ENCODE measurements at places on chromosomes 2 and 18.

DNA sequence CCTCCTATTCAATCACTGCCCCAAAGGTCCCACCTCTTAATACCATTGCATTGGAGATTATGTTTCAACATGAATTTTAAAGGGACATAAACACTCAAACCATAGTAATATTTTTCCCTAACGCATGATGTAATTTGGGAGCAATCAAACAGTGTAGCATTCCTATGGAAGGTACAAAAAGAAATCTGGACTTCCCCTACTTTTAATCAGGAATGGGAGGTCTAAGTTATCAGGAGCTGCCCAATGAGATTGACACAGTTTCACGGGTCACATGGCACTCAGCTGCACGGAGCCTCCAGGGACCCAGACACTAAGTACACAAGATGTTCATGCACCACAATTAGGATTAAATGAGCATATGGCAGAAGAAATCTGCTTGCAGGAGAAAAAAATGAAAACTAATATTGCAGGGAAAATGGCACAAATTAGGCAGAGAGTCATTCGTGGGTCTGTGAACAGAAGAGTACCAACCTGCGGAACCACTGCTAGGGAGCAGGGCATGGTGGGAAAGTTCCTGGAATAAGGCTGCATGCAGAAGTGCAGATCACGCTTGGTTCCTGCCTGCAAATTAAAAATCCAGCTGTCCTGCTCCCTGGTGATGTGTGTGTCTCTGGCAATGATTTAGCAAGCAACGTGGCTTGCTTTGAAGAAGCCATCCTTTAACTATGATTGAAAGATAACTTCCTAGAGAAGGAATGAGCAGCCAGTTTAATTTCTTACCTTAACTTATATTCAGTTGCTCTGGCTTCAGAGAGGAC, 326.6 kb upstream of the ID2 start:
- no peak for DNase-seq

DNA sequence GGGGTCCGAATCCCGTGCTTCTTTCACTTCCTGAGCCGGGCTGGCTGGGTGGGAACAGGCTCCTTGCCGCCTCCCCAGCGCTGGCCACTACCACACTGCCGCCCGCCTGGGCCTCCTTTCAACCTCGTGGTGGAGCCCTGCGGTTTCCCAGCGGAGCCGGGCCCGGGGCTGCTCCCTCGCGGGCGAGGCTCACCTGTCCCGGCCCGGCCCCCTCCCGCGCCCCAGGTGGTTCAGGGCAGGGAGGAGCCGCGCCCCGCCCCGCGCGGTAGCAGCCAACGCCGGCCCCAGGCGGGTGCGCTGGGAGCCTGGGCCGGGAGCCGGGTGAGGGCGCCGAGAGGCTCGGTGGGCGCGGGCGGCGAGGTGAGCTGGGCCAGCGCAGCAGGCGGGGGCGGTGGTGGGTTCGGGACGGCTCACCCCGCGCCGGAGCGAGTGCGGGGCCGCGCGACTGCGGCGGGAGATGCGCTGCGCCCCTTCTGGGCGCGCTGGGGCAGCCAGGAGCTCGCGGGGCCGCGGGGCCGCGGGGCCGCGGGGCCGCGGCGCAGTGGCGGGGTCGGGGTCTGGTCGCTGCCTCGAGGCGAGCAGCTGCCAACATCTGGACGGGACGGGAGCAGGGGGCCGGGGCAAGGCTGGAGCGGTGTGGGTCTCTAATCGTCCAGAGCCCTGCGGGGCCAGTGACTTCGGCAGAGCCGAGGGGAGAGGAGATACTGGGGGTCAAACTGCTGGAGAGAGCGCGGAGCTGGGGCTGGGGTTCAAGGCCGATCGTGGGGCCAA, at the start of gene LYPD6B:
Gene LYPD6B (plus strand): TSS at position 258 of the 771 bp plus-strand sequence. CDS start 92,250 bp downstream, outside the sequence.
- DNase-seq, result no peak

- DNase-seq, result no peak
Observed at GRCh38 chr2:67755156-67755882, 307.5 kb downstream of the C1D start.

- DNase-seq, result no peak
Observed at GRCh38 chr2:107542314-107542740, 284.4 kb upstream of the RGPD4 start.
